ENCODE measurements at places on chromosomes 2 and 18.

DNA sequence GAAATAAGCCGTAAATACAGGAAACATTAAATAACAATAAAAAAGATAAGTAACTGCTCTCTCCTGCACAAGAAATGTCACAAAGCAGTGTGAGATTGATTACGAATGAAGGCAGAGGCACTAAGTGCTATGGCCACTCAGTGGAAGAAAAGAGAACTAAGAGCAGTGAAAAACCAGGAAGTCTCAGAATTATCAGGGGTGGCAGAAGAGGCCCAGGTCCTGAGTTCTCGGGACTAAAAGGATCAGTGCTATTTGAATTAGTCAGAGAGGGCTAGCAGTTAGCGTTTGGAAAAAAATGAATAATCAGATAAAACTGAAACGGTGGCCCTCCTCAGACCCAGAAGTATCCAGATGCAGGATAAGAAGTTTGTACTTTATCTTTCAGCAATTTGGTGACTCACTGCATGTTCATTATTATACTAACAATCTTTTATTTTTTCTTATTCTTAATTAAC, 367.1 kb downstream of the ZEB2 start:
- no peak for DNase-seq

- DNase-seq = no peak
Observed at GRCh38 chr2:113858764-113859163, 31.1 kb upstream of the ACTR3 start.

GRCh38 chr2:239765076-239765845, 259.9 kb downstream of the NDUFA10 start:
- DNase-seq = no peak

- DNase-seq = no peak
Observed at GRCh38 chr2:109080757-109081156, 48.2 kb upstream of the SH3RF3 start.

DNA sequence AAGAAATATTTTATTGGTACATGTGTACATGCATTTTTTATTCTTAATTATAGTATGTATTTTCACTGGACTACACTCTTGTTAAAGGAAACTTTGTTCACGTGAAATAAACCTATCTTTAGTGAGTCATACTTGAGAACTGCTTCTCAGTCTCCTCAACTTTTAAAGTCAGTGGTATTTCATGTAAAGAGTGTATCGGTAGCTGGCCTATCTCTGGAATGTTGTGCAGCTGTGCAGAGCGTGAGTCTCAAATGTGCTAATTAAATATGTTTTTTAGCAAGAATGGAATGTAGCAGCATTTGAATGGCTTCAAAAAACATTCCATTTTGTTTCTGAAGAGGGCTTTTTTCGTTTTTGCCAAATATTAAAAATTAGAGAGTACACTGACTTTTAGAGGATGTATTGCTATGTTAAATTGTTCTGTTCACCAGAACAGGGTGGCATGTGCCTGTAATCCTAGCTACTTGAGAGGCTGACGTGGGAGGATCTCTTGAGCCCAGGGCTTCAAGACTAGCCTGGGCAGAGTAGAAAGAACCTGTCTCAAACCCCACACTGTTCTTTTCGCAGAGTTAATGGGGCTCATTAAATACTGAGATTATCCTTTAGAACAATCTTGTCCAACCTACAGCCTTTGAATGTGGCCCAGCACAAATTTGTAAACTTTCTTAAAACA, 14.3 kb downstream of the SPTBN1 start:
- no peak for DNase-seq

DNA sequence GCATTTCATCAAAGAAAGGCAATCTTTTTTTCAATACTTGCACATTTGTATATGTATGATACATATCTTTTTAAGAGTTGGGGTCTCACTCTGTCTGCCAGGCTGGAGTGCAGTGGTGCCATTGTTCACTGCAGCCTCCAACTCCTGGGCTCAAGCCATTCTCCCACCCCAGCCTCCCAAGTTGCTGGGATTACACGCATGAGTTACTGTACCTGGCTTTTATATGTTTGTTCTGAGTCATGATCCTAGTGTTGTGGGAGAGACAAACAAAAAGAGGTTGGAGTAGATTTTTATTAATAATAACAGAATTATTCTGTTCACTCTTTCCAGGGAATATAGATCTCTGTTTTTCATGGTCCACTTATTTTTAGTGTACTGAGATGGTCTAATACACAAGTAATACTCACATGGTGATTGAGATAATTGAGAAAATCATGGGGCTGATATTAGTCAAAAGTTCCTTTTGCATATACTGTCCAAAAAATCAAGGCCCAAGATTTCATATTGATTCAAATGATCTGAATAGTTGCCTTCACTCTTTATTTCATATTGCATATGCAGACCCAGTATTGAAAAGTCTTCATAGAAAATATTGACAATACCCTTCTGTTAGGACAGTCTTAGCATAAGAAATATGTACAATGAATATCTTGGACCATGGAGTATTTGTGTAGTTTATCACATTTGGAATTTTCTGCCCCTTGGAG, 138.3 kb downstream of the FMNL2 start:
- no peak for DNase-seq

- DNase-seq = no peak
Observed at GRCh38 chr2:39218391-39218790, 25.4 kb downstream of the CDKL4 start.

- no peak for DNase-seq
Observed at GRCh38 chr2:118223511-118223991, 135.3 kb downstream of the INSIG2 start.

DNA sequence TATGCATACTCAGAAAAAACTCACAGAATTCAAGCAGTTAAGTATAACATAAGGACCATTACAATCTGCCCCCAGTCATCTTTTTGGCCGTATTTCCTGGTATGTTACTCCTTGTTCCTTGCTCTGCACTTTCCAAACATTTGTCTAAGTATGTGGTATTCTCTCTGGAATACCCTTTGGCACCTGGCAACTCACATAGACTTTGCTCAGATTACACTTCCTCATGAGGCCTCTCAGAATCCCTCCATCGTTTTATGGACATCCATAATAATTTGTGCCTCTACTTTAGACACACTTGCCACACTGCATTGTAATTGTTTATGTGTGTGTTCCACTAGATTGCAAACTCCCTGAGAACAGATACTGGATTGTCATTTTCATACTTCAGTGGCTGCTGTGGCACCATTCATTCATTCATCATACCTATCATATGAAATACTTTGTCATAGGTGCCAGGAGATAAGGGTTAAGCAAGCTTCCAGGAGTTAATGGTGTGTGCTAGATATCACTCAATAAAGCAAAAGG, 84.0 kb downstream of the HIBCH start:
- DNase-seq = no peak

DNA sequence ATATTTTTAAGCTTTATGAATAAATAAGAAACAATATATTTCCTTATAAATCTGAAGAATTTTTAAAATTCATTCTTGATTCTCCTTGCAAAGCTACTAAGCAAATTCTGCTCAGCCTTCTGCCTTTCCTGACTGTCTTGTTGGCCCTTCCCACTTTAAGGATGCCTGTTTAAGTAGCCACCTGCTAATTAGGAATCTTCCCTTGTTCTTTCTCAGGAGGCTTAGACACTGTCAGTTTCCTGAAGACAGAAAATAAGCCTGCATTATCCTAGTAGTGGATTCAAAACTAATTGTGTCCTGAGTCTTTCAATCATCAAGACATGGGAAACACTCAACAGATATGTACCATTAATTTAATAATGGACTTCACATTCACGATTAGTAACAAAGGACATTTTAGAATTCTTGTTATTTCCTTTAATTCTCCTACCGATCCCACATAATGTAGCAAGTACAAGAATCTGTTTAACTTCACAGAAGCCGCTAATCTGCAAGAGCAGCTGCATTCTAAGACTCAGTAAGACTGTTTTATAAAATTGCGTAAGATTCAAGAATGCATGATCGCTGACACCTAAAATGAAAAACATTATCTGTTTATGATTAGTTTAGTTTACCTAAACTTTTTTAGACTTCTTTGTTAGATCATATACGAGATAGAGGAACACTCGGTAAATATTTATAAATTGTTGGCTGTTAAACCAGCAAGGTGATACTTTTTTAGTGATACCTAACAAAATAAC, 445.4 kb upstream of the DSEL start:
- no peak for DNase-seq

DNA sequence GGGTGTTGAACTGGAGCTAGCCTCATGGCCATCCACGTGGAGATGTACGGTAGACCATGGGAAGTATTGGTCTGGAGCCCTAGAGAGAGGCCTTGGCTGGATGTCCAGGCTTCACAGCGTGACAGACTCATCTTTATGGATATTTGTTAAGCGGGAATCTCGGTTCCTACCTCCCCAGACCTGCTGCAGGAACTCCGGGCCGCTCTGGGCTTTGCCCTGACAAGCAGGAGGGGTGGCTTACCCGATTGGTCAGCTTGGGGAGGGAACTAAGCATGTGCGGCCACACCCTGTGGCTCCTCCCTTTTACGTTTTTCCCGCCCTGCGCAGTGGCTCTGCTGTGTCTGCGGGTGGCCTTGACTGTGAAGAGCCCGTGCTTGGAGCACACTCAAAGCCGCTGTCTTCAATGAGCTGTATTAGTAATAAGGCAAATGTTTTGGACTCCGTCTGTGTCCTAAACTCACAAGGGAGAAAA, 52.3 kb downstream of the PAPOLG start:
- DNase-seq = no peak

DNA sequence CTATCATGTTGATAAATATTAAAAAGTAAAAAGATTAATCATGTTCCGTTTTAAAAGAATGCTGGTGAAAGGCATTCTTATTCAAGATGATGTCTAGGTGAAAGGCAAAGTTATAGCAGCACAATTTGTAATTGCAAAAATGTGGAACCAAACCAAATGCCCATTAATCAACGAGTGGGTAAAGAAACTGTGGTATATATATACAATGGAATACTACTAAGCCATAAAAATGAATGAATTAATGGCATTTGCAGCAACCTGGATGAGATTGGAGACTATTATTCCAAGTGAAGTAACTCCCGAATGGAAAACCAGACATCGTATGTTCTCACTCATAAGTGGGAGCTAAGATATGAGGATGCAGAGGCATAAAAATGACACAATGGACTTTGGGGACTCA, 286.4 kb downstream of the ARHGAP15 start:
- no peak for DNase-seq

- DNase-seq = no peak
Observed at GRCh38 chr2:219658874-219659273, 31.4 kb downstream of the SLC4A3 start.

GRCh38 chr2:43222475-43223309, 3.7 kb downstream of the ZFP36L2 start:
- no peak for DNase-seq

- DNase-seq = no peak
Observed at GRCh38 chr2:27320958-27321543, 1.8 kb downstream of the MPV17 start.

- peak; percentile 61 for DNase-seq
Observed at GRCh38 chr2:85852937-85853498, 35.8 kb downstream of the ST3GAL5 start.

DNA sequence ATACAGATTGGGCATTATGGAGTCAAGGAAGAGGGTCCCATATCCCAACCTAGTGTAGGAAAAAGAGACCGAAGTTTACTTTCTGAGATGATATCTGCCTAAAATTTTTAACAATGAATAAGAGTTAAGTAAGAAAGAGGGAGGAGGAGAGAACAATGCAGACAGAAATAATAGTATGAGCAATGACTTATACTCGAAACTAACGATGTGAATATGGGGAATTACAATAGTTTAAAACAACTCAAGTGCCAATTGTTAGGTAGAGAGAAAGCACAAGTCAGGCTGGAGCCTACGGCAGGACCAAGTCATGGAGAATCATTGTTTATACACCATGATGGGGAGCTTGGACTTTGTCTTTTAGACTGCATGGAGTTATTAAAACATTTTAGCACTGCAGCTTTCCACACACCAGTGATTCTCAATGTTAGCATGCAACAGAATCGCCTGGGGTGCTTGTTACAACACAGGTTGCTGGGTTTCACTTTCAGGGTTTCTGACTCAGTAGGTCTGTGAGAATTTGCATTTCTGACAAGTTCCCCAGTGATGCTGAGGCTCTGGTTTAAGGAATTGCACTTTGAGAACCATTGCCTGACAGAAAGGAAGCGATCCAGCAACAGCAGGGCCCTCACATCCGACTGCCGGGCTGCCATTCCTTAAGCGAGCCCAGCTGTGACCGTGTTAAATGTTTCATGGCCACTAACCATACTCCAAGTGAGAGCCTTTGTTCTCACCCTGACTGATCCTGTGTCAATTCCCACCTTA, 511.2 kb downstream of the DCDC2C start:
- DNase-seq = no peak

DNA sequence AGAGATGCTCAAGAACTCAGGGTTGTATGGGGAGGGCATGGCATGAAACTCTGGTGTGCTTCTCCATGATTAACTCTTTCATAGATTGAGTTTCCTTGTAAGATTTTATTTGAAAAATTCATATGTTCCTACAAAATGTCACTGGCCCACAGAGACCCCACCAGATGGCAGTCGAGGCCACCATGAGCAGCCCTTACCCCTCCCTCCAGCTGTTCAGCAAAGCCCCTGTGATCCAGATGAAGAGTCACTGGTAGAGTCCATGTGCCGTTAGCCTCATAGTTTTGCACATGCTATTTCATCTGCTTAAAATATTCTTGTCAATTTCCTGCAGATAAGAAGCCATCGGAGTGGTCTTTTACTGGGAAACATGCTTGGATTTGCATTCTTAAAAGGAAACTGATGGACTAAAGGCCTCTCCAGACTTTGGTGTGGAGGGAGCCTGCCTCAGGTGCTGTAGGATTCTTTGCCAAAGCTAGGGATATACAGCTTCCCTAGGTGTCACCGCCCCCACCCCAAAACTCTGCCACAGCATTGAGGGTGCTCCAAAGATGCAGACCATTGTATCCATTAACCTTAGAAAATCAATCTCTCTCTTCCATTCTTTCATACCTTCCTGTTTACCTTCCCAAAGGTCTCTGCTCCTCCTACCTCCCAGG, 18.8 kb downstream of the ZNF385B start:
- no peak for DNase-seq

- no peak for DNase-seq
Observed at GRCh38 chr2:178949151-178949550, 100.8 kb downstream of the CCDC141 start.
